ENCODE measurements at places on chromosomes 16 and 17. TPM values are rescaled to one million over a fixed set of nuclear protein-coding genes. Genes with fewer than 3 reads are reported as not detected.

The CCDC78 gene
- total RNA-seq = 1.8 TPM

The ABCA8 gene
- 47.2 TPM for total RNA-seq

The SHISA6 gene
- total RNA-seq = not detected

The PDIA2 gene
- total RNA-seq = not detected

The KRT40 gene
- total RNA-seq = not detected

The KRT32 gene
- under 0.01 TPM for total RNA-seq

The CACNG5 gene
- not detected for total RNA-seq

The KRTAP4-12 gene
- not detected for total RNA-seq

Data from fibroblast of lung (primary cell).